CD4-positive, alpha-beta T cell treated with Interleukin-10 for 1 hour (primary cell): ENCODE measurements at places on chromosomes 3 and 15.
A peak's percentile ranks its signal among the peaks of the same experiment; 100 is the strongest.

DNA sequence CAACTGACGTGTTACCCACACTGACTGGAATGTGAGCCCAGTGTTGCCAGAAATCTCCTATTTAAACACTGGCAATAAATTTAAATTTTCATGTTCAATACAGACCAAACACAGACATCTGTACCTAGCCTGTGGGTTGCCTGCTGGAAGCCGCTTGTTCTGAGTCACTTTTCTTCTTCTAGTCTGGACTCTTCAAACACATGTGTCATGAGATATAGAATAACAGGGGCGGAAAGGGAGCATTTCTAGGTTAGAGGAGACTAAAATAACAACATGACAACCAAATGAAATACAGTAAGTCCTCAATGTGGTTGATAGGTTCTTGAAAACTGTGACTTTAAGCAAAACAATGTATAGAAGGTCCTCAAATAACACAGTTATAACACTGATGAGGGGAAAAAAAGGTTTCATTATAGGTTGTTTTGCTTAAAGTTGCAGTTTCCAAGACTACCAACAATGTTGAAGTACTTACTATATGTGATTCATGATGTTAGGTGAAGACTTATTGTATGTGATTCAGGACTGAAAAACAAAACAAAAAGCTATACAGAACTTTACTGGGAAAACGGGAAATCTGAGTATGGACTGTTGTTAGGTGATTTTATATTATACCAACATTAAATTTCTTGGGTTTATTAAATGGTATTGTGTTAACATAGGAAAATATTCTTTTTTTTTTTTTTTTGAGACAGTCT is 63.1 kb downstream of the PRKAR2A start:
- DNase-seq, result no peak

- no peak for DNase-seq
Measured at GRCh38 chr15:47349179-47349578, 368.1 kb upstream of the SEMA6D start.

DNA sequence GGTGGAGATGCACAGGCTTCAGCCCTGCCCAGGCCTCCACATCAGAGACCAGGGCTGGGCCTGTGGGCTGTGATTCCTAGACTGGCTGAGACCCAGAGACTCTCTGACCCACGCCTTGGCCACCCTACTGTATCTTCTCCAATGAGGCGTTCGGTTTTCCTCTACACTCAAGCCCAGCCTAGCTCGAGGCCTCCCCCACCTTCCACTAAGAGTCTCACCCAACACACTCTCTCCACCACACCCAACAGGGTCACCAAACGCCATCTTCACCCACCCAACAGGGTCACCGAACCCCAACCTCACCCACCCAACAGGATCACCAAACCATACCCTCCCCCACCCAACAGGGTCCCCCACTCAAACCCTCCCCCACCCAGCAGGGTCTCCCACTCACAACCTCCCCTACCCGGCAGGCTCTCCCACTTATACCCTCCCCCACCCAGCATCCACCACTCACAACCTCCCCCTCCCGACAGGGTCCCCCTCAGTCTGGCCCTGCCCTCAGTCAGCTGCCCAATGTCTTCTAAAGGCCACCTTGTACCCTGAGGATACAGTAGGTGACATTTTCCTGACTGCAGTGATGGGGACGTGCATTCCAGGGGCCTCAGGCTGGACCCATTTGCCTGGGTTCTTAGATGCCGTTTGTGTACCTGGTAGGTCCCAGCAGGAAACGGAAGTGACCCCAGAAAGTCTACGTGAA is 20.4 kb downstream of the CFAP100 start:
- no peak for DNase-seq

DNA sequence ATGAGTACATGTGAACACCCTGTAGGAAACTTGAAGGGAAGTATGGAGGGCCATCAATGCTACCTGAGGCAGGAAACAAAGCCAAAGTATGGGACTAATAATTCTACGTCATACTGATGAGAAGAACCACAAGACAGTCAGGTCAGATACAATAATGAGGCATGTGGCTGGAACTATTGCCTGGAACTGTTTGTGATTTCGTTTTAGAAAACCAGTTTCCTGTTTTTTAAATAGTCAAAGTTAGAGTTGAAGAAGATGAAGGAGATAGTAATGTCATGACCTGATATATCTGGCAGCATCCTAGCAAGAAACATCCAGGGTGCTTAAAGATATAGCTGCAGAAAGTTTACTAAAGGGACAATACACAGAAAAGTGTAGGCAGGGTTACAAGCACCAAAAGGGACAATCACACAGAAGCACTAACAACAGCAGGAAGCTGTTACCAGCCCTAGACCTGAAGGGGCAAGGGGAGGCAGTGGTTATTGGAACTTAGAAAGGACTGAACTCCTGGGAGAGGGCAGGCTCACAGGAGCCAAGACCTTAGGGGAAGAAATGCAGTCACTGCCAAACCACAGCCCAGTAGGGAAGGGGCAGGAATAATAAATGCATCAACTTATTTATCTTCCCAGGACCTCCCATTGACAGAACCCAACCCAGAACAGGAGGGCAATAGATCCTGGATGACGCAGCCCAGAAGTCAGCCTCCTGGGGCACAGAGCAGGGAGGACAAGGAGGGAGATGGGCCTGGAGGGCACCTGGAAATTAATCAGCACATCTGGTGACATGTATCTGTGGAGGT is 302.1 kb upstream of the STT3B start:
- DNase-seq, result peak; percentile 47

GRCh38 chr15:85615930-85616329 is 178.8 kb downstream of the KLHL25 start:
- DNase-seq, result peak; percentile 65

- DNase-seq, result no peak
Measured at GRCh38 chr3:37392957-37393356, 218.6 kb upstream of the LRRFIP2 start.

GRCh38 chr3:182165234-182165633 is 453.5 kb downstream of the SOX2 start:
- DNase-seq, result no peak

- DNase-seq, result peak; percentile 19
Measured at GRCh38 chr15:41967506-41968206, 4.7 kb downstream of the EHD4 start.

DNA sequence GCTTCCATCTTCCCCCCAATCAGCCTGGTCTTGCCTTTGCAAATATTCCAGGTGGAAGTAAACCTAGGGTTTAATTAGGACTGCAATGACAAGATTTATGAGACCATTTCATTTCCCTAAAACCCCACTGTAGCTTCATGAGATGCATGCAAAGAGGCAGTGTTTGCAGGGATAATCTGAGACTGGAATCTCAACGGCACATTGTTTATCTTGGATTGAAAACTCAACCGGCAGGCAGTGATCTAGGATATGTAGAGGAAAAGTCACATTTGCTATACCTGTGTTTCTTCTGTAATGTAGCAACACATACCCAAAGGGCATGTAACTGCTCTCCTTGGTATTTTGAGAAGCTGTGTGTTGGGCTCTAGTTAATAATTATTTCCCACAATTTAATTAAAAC is 18.7 kb upstream of the CLSTN2 start:
- no peak for DNase-seq

- DNase-seq, result no peak
Measured at GRCh38 chr3:61819861-61820260, 258.5 kb downstream of the PTPRG start.

GRCh38 chr3:32641356-32641755 is 43.6 kb upstream of the CNOT10 start:
- DNase-seq, result no peak

- DNase-seq, result no peak
Measured at GRCh38 chr3:37753428-37753827, 108.3 kb upstream of the CTDSPL start.

GRCh38 chr15:79978655-79979514 is 7.9 kb upstream of the BCL2A1 start:
- DNase-seq, result no peak

- DNase-seq, result no peak
Measured at GRCh38 chr3:129705274-129705673, 98.8 kb upstream of the PLXND1 start.

- DNase-seq, result no peak
Measured at GRCh38 chr3:9224490-9224889, 25.0 kb downstream of the SRGAP3 start.

DNA sequence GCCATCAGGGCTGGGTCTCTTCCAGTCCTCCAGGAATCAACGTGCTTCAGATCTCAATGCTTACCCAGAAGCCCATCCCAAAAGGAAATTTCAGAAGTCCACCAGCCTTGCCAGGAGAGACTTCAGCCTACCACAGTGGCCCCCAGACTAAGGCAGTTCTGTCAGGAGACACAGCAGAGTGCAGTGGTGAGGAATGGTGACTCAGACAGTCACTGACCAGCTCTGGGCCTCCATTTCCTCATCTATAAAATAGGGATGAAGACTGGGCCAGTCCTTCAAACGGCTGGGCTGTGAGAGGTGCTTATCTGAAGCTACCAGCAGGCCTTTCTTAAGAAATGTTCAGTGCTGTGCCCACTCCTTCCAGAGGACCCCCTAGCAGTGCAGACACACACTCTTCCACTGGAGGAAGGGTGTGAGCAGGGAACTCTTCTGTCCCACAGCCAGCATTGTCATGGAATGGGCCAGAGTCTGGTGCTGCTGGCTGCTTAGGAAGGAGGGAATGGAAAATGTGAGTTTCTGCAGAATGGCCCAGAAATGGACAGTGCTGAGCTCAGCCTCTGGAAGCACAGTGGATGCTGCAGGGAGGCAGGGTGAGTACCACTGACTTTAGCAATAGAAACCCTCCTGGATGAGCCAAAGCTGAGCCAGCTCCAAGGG is 41.6 kb upstream of the DUSP7 start:
- DNase-seq, result no peak

- no peak for DNase-seq
Measured at GRCh38 chr15:55907797-55908196, 85.6 kb downstream of the NEDD4 start.

DNA sequence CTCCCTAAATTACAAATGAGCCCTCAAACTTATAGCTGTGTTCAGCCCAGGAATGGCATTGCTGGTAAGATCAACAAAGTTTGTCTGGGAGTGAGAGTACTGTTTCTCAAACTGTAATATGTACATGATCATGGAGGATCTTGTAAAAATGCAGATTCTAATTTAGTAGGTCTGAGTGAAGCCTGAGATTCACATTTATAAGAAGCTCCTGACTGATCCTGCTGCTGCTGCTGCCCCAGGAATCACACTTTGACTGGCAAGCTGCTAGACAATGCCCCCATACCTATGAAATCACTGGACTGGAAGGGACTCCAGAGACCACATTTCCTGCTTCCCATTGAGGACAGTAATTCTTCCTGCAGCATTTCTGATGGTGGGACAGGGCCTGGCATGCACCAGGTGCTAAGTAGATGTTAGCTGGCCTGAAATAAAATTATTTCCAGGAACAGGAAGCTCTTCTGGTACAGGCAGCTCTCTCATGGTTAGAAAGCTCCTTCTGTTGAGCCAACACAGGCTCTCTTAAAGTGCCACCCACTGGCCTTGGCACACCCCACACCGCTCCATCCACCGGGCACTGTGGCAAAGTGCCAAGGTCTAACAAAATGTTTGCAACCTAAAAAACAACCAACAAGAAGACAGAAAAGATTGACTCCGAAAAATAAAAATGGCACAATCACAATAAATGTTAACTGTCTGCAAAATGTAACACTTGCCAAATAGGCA is 36.7 kb upstream of the ZNF710 start:
- DNase-seq, result no peak
